ENCODE measurements at places on chromosomes 4 and X. TPM values are rescaled to one million over a fixed set of nuclear protein-coding genes. Genes with fewer than 3 reads are reported as not detected.

The SORBS2 gene
- 0.52 TPM for total RNA-seq

DNA sequence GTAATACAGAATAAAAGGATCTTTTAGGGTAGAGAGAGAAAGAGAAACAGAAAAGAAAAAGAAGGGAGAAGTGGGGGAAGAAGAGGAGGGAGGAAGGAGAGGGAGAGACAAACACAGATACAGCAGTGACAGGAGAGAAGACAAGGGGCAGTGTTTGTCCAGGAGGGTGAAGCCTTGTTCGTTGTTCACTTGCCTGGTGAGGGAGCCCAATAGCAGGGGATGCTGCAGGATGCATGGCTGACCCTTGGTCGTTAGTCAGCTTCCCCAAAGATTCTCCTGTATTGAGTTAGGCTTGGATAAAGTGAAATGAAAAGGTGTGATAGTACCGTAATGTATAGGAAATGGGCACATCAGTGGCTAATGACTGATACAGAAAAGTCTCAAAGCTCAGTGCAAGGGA, 403.7 kb downstream of the IL15 start:
- no peak for DNase-seq

DNA sequence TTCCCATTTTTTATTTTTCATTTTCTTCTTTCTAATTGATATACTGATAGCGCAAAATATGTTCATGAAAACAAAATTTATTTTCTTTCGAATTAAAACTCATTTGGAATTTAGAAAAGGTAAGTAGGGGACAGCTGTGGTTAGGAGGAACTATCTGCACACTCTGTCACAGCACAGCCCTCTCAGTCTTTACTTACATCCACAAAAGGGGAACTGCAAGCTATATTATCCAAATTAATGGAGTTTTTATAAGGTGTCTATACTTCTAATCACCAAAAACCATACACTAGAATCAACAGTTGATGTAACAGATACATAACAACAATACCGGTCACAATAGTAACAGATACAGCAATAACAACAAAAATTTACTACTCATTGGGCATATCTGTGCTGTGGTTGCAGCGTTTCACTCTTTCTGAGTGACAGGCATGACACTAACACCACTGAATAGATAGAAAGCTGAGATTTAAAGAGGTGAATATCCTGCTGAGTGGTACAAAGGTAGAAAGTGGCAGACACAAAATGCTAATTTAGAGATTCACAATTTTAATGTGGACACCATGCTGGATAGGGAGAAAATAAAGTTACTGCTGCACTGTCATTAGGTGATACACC, 160.7 kb downstream of the PPP3CA start:
- no peak for DNase-seq

- DNase-seq = no peak
Observed at GRCh38 chrX:19807414-19807813, 80.0 kb downstream of the SH3KBP1 start.

DNA sequence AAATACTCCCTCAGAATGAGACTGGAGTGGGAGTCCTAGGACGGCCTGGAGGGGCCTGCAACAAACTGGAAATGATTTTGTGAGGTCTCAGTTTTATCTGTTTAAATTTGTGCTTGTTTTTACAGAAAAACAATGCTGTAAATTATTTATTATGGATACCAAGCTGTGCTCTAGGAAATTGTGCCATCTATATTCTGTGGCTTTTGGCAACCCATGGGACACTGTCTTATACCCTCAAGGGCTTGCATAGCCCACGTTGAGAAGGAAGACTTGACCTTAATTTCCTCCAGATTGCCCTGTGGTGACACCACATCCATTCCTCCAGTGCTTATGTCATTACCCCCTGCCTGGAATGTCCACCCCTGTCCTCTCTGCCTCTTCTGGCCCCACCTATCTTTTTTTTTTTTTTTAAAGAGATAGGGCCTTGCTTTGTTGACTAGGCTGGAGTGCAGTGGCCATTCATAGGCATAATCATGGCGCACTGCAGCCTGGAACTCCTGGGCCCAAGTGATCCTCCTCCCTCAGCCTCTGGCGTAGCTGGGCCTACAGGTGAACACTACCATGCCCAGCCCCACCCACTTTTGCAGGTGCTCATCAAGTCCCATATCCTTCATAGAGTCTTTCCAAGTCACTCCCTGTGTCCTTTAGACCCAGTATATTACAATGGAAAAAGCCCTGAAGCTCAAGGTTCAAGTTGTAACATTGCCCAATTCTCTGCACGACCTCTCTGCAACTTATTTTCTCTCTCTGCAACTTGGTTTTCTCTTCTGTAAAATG, 77.4 kb downstream of the HPRT1 start:
- DNase-seq = peak; percentile 98

- DNase-seq = no peak
Observed at GRCh38 chr4:180788729-180789128, 1454.5 kb upstream of the TENM3 start.

GRCh38 chr4:120452001-120452400, 385.4 kb upstream of the MAD2L1 start:
- DNase-seq = no peak

All from M059J (cell line).